ENCODE measurements at places on chromosomes 1 and 21. TPM values are rescaled to one million over a fixed set of nuclear protein-coding genes. Genes with fewer than 3 reads are reported as not detected.

- no peaks in the 10 kb centered on the region for H3K27me3 ChIP-seq
- H3K27ac ChIP-seq: no peak overlapping the region
- H3K36me3 ChIP-seq: no peaks in the 10 kb centered on the region
- no peak overlapping the region for H3K4me3 ChIP-seq
- no peak for DNase-seq
These were observed 49.5 kb upstream of the S1PR1 start for GRCh38 chr1:101187297-101187696.

- no peak overlapping the region for H3K27ac ChIP-seq
- no peaks in the 10 kb centered on the region for H3K36me3 ChIP-seq
- no peaks in the 10 kb centered on the region for H3K27me3 ChIP-seq
- DNase-seq: no peak
- H3K4me3 ChIP-seq: no peak overlapping the region
These were observed 134.3 kb downstream of the PIK3R3 start for GRCh38 chr1:45998020-45998617.

DNA sequence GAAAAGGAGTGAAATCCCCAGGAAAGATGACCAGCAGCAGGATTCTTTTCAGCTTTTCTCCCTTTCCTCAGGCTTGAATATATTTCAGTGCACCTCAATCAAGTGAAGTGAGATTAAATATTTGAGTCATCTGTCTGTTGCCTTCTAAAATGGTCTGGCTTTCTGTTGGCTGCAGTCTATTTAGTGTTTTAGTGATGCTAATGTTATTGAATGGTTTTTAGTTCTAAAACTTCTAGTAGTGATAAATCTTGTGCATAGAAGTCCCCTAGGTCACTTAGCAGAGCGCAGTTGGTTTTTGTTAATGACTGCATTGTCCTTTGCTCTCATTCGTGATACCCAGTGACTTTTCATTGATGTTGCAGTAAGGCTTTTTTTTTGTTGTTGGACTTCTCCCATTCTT lies 53.5 kb downstream of the ITSN1 start:
- no peaks in the 10 kb centered on the region for H3K36me3 ChIP-seq
- no peak overlapping the region for H3K4me3 ChIP-seq
- no peak overlapping the region for H3K27ac ChIP-seq
- H3K27me3 ChIP-seq: peaks cover 17% of the 10 kb centered on the region

- peaks cover 3% of the 10 kb centered on the region for H3K4me1 ChIP-seq
- peaks cover 8% of the 10 kb centered on the region for H3K27me3 ChIP-seq
- no peak for DNase-seq
- no peaks in the 10 kb centered on the region for H3K36me3 ChIP-seq
- H3K4me3 ChIP-seq: no peak overlapping the region
- no peak overlapping the region for H3K27ac ChIP-seq
These were observed 18.0 kb downstream of the UBE2T start for GRCh38 chr1:202323731-202324130.

- no peaks in the 10 kb centered on the region for H3K27me3 ChIP-seq
- H3K4me1 ChIP-seq: peaks cover 3% of the 10 kb centered on the region
- no peak overlapping the region for H3K4me3 ChIP-seq
- H3K27ac ChIP-seq: no peak overlapping the region
These were observed 15.1 kb downstream of the PSRC1 start for GRCh38 chr1:109267743-109268300.

DNA sequence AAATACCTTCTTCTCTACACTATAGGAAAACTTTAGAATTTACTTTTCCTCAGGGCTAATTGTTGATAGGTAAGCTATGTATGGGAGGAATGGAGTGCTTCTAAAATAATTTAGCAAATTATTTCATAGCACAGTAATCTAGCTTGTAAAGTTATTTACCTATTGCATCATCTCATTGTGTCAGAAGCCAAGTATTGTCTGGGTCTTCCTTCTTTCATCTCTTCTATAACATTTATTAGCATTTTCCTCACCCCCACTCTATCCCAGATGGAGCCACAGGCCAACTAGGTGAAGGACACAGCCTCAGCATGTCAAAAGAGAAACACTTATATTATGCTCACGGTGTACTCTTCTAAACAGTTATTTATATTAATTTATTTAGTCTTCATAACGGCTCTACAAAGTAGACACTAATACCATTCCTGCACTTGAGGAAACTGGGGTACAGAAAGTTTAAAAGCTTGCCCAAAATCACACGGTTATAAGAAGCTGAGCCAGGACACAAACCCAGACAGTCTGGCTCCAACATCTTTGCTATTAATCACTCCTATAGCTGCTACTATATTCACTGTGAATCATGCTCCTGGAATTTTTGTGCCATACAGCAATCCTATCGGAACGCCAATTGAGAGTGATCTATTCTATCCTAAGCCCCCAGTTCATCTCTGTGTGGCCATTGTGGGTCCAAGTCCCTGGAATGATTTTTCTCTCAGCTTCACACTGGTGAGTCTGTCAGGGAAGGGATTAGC lies 43.1 kb downstream of the OR10J5 start:
- no peak for DNase-seq
- H3K4me3 ChIP-seq: no peak overlapping the region
- H3K27ac ChIP-seq: no peak overlapping the region
- H3K36me3 ChIP-seq: no peaks in the 10 kb centered on the region
- no peaks in the 10 kb centered on the region for H3K27me3 ChIP-seq
- H3K4me1 ChIP-seq: no peaks in the 10 kb centered on the region

DNA sequence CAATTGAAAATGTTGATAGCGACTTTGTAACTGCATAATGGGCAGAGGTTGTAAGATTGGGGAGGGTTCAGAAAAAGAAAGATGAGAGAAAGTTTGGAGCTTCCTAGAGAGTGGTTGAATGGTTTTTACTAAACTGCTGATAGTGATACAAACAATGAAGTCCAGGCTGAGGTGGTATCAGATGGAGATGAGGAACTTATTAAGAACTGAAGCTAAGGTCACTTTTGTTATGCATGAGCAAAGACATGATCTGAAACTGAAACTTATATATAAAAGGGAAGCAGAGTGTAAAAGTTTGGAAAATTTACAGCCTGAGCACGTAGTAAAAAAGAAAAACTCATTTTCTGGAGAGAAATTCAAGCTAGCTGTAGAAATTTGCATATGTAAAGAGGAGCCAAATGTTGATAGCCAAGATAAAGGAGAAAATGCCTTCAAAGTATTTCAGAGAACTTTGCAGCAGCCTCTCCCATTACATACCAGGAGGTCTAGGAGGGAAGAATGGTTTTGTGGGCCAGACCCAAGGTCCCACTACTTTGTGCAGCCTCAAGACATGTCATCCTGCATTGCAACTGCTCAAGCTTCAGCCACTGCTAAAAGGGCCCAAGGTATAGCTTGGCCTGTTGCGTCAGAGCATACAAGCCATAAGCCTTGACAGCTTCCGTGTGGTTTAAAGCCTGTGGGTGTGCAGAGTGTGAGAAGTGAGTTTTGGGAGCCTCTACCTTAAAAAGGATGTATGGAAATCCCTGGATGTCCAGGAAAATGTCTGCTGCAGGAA lies 843.9 kb downstream of the AMY1C start:
- H3K4me1 ChIP-seq: no peaks in the 10 kb centered on the region
- H3K4me3 ChIP-seq: no peak overlapping the region
- H3K36me3 ChIP-seq: no peaks in the 10 kb centered on the region
- no peak for DNase-seq

- H3K4me3 ChIP-seq: no peak overlapping the region
- H3K27ac ChIP-seq: no peak overlapping the region
- no peaks in the 10 kb centered on the region for H3K27me3 ChIP-seq
These were observed 69.8 kb downstream of the PBX1 start for GRCh38 chr1:164628772-164629171.

- H3K27ac ChIP-seq: no peak overlapping the region
- peak overlapping the region; percentile 36 for H3K4me3 ChIP-seq
- H3K27me3 ChIP-seq: no peaks in the 10 kb centered on the region
- H3K36me3 ChIP-seq: no peaks in the 10 kb centered on the region
These were observed 20.9 kb downstream of the SFPQ start for GRCh38 chr1:35172022-35172421.

DNA sequence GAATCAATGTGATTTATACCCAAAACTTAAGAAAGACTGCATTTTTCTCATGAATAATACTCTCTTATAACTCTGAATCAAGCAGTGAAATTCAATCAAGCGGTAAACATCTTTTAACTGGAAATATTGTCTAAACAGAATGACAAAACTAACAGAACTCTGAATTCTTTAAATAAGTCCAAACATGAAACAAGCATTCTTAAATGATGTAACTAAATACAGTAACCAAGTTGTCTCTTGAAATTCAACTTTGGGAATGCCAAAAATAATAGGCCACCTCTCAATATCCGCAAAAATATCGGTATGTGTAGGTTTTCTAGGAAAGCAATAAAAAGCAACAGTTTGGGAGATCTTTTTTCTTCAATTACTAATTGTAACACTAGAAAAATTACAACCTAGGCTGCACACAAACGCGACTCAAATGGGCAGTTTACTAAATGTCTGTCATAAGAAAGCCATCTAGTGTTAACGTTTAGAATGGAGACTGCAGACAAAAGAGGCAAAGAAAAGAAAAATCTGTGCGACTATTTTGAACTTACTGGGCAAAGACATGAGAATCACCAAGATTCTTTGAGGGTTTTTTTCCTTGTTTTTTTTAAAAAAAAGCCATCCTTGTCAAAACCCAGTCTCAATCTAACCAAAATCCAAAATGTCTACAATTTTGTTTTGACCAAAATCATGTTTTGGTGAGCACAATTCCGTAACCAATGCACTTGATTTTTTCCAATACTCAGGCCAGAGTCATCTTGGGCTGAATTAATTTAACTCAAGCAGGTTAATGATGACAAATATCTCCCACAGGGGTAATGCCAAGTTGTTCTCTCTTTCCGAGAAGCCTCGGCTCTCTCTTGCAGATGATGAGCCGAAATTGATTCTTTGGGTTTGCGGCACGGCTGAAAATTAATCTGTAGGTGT lies 1.3 kb downstream of the SIPA1L2 start:
- H3K27me3 ChIP-seq: peaks cover 28% of the 10 kb centered on the region
- H3K27ac ChIP-seq: no peak overlapping the region
- peak overlapping the region; percentile 89 for H3K4me3 ChIP-seq
- no peak for DNase-seq

DNA sequence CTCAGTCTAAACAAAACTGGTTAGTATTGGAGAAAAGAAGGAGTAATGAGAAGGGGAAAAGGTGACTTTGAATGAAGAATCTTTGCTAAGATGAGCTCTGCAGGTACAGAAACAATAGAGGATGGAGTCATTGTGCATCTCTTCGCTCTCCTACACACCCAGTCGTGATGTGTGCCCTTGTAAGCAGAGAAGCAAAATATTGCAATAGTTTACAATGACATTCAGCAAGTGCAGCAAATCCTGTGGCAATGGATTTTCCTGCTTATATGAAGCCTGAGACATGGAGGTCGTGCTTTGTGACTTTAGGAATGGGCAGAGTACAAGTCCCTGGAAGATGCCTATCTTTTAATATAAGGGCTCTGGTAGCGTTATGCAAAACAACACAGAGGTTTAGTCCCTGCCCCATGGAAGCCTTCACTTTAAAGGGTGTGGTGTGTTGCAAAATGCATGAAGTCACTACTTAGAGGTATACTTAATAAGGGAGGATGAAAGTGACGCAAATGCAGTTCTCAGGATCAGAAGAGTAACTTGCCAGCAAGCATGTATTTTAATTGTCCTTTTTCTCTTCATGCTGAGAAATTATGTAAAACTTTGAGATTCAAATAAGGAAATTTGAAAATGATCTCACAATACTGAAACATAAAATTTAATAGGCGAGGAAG lies 88.0 kb upstream of the IVNS1ABP start:
- no peak overlapping the region for H3K4me3 ChIP-seq
- H3K27me3 ChIP-seq: peaks cover 9% of the 10 kb centered on the region

GRCh38 chr1:229408458-229409037 lies 25.3 kb downstream of the ACTA1 start:
- peaks cover 11% of the 10 kb centered on the region for H3K4me1 ChIP-seq
- H3K27ac ChIP-seq: no peak overlapping the region
- H3K4me3 ChIP-seq: no peak overlapping the region
- DNase-seq: no peak
- H3K36me3 ChIP-seq: peaks cover 10% of the 10 kb centered on the region

DNA sequence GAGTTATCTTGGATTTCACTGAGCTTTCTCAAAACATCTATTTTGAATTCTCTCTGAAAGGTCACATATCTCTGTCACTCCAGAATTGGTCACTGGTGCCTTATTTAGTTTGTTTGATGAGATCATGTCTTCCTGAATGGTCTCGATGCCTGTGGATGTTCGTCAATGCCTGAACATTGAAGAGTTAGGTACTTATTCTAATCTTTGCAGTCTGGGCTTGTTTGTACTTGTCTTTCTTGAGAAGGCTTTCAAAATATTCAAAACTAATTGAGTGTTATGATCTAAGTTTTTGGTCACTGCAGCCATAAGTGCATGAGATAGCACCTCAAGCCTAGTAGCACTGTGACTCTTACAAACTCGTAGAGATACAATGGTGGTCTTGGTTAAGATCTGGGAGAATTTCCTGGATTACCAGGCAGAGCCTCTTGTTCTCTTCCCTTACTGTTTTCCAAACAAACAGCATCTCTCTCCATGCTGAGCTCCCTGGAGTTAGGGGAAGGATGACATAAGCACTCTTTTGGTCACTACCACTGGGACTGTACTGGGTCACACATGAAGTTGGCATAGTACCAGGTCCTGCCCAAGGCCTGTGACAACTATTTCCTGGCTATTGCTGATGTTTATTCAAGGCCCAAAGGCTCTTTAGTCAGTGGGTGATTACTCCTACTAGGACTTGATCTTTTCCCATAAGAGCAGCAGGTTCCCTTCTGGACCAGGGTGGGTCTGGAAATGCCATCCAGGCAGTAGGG lies 25.6 kb downstream of the SLC22A15 start:
- no peak for DNase-seq
- H3K4me1 ChIP-seq: peaks cover 12% of the 10 kb centered on the region
- H3K36me3 ChIP-seq: no peaks in the 10 kb centered on the region
- H3K27me3 ChIP-seq: no peaks in the 10 kb centered on the region
- no peak overlapping the region for H3K4me3 ChIP-seq
- peak overlapping the region; percentile 3 for H3K27ac ChIP-seq

GRCh38 chr1:12177156-12177998 lies 10.6 kb downstream of the TNFRSF1B start:
- no peaks in the 10 kb centered on the region for H3K27me3 ChIP-seq
- no peak for DNase-seq
- H3K4me1 ChIP-seq: peaks cover 80% of the 10 kb centered on the region

IGSF21 gene
- total RNA-seq: not detected

C1orf53 gene
- total RNA-seq: not detected

CACNA1S gene
- not detected for total RNA-seq

APOBEC4 gene
- total RNA-seq: not detected

ADAM30 gene
- not detected for total RNA-seq

ZNF326 gene
- total RNA-seq: 35.5 TPM

KRTAP15-1 gene
- total RNA-seq: not detected

SLC35F3 gene
- total RNA-seq: not detected

ALG14 gene
- 1.5 TPM for total RNA-seq

TRPM2 gene
- 26.1 TPM for total RNA-seq

GBP3 gene
- total RNA-seq: 21.9 TPM
